ENCODE measurements at places on chromosomes 11 and 22.

DNA sequence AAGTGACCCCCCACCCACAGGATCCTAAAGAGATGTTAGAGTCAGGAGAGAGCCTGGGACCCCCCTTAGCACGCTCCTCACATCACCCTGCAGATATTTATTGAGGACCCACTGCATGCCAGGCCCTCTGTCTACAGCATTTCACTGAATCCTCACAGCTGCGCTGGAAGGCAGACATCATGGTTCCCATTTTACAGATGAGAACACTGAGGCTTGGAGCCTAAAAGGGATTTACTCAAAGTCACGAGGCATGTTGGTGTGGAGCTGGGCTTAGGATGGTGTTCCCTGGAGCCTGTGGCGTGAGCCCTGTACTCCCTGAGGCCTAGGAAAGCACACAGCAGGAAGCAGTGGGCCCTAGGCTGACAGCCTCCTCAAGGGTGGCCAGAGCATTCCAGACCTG is 39.2 kb upstream of the LRRC32 start:
- DNase-seq, result no peak

GRCh38 chr11:69832561-69833413 is 13.6 kb upstream of the FGF3 start:
- DNase-seq, result no peak

GRCh38 chr22:49964136-49965090 is 3.8 kb downstream of the PIM3 start:
- DNase-seq, result no peak

- peak; percentile 55 for DNase-seq
These were observed 46.5 kb upstream of the FIBIN start for GRCh38 chr11:26947379-26947844.

- peak; percentile 40 for DNase-seq
These were observed 227.1 kb downstream of the CEP164 start for GRCh38 chr11:117554601-117555333.

All from large intestine (tissue), 12 donors.